Urinary bladder (tissue), 4 donors: ENCODE measurements at places on chromosomes 1 and 21.

DNA sequence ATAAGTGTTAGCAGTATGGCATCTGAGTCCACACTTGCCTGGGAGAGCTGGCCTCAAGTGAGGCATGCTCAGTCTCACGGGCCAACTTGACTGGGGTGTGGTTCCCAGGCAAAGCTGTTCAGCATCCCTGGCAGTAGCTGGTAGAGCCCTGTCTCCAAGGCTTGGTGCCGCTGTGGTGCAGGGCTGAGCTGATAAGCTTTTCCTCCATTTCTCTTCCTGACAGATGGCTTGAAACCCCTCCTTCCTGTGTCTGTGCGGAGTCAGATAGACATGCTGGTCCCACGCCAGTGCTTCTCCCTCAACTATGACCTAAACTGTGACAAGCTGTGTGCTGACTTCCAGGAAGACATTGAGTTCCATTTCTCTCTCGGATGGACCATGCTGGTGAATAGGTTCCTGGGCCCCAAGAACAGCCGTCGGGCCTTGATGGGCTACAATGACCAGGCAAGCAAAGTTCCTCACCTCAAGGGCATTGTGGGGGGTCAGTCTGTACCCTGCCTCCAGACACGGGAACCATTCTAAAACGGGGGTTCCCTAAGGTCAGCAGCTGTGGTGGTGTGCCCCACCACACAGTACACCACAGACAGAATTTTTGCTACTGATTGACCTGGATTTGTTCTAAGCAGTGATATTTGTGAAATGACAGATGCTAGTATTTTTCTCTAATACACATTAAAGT, 13.7 kb upstream of the MIIP start:
- no peak for DNase-seq

- no peak for DNase-seq
These were observed 111.3 kb upstream of the PALMD start for GRCh38 chr1:99534638-99534930.

DNA sequence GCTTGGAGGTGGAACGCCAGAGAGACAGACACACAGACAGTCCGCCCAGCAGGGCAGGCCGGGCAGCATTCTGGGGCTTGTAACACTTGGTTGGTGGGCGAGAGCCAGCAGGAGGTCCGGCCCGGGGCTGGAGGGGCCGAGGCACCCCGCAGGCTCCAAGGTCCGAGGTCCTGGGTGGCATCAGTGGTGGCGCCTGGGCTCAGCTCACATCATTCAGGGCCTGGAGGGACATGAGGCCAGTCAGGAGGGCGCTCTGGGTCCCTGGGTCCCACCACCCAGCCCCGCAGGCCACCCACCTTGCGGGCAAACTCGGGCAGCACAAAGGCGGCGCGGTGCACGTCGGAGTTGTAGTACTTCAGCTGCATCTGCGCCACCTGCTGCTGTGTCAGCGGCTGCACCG, 5.2 kb downstream of the SRM start:
- DNase-seq = no peak

GRCh38 chr1:25009671-25010262, 79.7 kb upstream of the RUNX3 start:
- no peak for DNase-seq

- DNase-seq = no peak
These were observed 26.7 kb upstream of the ZBTB8B start for GRCh38 chr1:32438136-32438535.

GRCh38 chr1:152009691-152010090, 16.0 kb upstream of the S100A10 start:
- no peak for DNase-seq

DNA sequence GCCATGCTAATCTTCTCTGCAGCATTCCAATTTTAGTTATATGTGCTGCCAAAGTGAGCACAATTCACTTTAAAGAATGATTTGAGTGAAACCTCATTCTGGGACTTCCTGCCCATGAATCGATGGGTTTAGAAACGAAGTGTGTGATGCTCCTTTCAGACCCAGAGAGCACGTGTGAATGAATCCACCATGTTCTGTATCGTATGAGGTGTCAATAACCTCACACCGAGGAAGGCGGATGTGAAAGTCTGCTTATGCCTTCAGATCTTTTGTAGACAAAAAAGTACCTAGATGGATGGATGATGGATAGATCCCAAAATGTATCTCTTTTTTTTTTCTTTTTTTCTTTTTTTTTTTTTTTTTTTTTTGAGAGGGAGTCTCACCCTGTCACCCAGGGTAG, 13.8 kb downstream of the UBASH3A start:
- no peak for DNase-seq

DNA sequence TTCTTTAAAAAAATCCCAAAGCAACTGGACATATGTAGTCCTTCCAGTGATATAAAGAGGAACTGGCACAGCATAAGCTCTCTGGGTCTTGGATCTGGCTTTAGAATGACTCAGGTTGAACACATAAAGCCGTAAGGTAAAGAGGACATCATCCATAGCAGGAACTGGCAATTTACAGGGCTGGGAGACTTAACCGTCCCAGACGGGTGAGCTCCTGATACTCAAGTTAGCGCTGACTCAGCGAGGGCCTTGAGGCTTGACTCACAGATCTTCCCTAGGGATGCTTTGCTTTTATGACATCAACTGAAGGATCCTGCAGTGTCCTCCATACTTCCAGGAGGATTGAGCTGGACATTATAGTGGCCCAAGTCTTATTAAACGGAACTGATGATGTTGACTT, 154.1 kb downstream of the CLIC6 start:
- DNase-seq = no peak
